Activated T-cell treated with anti-CD3 and anti-CD28 coated beads, Interleukin-2, amount 50 U/mL, for 72 hours (primary cell): ENCODE measurements at places on chromosomes 7 and 10. TPM values are rescaled to one million over a fixed set of nuclear protein-coding genes. Genes with fewer than 3 reads are reported as not detected.

TAC1 gene
- 3.2 TPM for total RNA-seq

ALDH18A1 gene
- total RNA-seq = 71.3 TPM

ABCB1 gene
- total RNA-seq = 15.5 TPM

LSM5 gene
- total RNA-seq = 77.4 TPM

VPS37D gene
- 0.95 TPM for total RNA-seq
